ENCODE measurements at places on chromosomes 11 and 22.

DNA sequence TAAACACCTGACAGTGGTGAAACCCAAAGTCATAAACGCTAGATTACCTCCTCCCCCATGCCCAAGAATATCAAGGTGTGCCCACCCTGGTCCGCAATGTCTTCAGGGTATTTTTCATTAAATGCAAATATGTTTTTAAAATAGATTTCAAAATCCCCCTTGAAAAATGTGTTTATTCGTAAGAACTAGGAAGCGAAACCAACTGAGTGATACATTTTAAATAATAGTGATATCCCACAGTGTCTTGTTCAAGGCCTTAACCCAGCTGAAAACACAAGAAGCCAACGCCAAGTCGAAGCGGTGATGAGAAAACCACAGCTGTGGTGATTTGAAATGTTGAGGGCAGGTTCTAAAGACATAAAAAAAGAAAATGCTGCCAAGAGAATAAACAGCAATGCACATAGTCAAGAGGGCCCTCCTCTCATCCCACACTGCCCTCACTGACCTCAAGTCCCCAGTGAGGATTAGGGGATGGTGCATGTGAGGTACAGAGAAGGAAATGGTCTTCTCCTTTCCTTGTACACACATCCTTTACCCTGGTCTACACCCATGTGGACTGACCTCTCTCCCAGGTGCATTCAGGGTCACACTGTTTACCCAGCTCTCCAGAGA, 25.5 kb downstream of the KCNJ1 start:
- DNase-seq: no peak

- no peak for DNase-seq
Observed at GRCh38 chr11:116642481-116642880, 130.3 kb downstream of the BUD13 start.

DNA sequence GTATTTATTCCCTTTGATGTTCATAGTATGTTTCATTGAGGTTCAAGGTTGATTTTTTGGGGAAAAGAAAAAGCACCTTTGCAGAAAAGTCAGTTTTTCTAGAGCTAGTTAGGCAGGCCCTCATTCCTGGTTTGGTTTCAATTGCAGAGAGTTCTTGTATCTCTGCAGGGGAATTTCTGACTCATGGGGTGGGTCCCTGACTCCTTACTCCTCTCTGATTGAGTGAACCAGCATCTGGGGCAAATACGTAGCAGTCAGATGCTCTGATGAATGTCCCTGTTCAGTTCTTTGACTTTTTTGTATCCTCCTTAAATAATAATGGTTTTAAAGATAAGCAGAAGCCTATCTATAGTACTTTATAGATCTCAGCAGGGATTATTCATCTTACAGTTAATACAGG, 7.7 kb upstream of the NCR3LG1 start:
- peak; percentile 46 for DNase-seq

DNA sequence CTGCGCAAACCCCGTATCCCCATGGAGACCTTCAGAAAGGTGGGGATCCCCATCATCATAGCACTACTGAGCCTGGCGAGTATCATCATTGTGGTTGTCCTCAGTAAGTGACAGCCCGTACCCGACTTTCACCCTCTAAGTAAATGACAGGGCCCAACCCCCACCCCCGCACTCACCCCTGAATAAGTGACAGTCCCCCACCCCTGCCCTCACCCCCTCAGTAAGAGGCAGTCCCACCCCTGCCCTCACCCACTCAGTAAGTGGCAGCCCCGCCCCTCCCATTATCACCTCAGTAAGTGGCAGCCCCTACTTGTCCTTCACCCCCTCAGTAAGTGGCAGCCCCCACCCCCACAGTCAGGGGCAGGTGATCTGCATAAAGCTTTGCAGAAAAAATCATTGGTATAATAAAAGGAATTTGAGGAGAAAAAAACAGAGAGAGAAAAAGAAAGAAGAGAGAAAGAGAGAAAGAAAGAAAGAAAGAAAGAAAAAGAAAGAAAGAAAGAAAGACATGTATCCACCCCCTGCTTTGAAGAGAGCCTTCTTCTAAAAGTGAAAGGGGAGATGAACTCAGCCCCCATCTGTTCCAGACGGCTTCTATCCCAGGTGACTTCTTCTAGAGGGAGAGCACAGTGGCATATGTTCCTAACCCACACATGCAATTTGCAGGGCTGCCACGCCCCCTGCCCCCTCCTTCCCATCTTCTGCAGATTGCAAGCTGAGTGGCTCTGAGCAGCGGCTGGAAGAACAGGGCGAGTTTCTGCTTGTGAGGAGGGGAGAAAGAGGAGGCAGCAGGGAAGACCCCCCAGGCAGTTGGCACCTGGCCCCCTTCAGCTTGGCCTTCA, 12.5 kb upstream of the SMIM35 start:
- no peak for DNase-seq

GRCh38 chr11:77060234-77060633, 6.5 kb upstream of the CAPN5 start:
- DNase-seq: no peak

DNA sequence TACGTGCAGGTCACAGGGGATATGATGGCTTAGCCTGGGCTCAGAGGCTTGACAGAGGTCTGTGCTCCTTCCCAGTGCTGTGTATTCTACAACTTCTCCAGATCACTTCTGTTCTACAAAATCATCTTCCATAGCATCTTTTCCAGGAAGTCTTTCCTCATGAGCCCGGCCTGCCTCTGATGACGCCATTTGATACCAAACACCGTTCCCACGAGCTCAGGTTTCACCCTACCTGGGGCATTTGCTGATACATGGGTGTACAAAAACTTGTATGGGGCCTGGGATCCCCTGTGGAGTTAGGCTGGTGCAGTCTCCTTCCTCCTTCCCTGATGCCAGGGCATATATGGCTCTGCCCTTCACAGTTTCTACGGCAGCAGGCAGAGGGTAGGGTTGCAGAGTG, 78.7 kb downstream of the NECTIN1 start:
- no peak for DNase-seq

- no peak for DNase-seq
Observed at GRCh38 chr11:95531116-95531515, 258.5 kb downstream of the FAM76B start.

DNA sequence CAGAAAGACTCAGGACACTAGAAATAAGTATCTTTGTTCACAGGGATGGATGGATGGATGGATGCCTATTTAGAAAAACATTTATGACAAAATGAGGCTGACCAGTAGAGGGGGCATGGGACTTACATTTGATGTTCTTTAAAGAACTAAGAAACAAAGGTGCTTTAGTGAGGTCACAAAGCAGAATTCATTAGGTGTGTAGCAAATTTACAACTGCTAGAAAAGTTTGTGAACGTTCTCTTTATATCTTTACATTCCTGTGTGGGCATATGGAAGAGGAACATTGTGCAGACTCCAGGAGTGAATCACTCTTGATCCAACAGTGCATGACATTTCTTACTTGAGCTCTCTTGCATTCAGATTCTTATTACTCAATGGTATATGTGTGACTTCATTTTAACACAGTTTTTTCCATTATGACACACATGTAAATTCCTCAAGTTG, 15.8 kb upstream of the SIK2 start:
- peak; percentile 40 for DNase-seq

DNA sequence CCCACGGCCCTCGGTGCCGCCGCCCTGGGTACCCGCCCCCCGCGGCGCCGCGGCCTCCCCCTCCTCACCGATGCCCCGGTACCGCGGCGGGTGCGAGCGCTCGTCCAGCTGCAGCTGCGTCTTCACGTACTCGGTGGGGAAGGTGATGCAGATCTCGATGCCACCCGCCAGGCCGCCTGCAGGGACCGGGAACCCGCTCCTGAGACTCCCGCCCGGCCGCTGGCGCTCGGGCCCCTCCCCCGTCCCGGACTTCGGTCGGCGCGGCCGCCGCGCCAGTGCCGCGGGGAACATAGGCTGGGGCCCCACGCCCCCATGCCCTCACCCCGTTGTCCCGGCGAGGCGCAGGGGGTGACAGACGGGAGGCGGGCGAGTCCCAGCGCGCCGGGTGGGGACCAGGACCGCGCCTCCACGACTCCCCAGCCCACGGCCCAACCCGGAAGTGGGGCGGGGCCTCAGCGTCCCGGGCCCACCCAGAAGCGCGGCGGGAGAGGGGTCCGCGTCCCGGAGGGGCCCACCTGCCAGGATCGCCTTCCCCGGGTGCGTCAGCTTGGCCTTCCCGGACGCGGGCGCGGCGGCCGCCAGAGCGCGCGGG, 375 bp downstream of the SLC25A1 start:
- peak; percentile 65 for DNase-seq

- no peak for DNase-seq
Observed at GRCh38 chr11:65262776-65263175, 1.0 kb downstream of the POLA2 start.

- no peak for DNase-seq
Observed at GRCh38 chr11:124754309-124754708, 2.3 kb upstream of the VSIG2 start.

DNA sequence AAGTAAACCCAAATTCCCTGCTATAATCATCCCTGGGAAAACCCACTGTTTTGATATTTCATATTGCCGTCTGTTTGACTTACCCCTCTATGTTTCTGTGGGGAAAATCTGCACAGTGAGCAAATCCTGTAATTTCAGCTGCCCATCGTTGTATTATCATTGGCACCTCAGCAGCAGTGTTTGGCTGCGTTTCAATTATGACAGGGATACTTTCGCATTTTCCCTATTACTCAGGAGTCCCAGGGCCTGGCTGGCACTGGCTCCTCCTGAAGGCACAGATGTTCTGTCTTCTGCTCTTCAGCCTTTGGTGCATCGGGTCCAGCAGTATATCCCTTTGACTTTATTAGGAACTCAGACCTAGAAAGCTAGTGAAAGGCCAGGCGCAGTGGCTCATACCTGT, 12.2 kb upstream of the MMP12 start:
- no peak for DNase-seq

DNA sequence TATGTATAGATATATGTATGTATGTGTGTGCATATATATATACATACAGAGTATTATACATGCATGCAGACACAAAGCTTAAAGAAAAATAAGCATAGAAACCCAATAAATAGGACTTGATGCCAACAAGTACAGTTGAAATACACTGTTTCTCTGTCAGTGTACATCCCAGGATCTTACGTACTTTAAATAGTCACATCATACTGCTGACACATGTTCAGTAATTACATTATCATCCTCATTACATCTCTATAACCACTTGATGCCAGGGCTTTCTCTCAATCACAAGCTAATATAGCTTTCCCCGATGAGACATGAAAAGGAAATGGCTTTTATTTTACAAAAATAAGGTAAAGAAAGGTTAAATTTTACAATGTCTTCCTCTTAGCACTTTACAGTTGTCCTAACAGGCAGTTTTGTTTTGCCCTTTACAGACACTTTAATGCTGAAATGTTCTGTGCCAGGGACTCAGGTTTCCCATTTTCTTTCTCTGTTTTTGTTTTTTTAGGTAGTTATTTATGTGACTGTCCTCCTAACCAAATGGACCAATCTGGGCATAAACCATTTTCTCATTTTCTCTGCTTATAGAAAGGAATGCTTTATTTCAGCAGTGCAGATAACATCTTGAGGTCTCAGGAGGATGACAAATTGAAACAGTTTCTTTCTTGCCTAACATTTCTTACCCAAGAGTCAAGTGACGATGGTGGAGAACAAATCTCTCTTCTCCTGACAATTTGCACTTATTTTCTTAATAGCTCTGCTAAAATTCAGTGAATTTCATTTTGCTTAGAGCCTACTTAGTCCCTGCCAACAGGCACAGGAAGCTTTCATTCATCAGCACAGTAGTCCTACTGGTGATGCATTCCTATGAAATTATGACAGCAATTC, 350.2 kb downstream of the TTC28 start:
- no peak for DNase-seq

DNA sequence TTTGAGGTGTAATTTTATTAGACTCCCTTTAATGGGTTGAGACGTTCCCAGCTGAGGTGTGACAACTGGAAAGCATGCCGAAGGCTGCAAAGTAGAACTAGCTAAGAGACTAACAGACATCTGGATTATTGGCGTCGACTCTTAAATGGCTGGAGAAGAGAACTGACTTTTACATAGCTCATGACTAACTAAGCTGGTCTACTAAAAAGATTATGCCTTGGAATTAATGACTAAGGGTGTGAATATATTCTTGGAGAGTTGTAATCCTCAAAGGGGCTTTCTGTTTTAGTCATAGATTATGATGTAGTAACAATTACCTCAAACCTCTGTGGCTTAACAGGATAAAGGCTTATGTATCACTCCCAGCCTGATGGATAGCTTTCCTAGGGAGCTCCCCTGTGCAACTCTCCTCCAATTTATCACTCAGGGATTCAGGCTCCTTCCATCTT, 39.5 kb upstream of the SLC5A12 start:
- no peak for DNase-seq

DNA sequence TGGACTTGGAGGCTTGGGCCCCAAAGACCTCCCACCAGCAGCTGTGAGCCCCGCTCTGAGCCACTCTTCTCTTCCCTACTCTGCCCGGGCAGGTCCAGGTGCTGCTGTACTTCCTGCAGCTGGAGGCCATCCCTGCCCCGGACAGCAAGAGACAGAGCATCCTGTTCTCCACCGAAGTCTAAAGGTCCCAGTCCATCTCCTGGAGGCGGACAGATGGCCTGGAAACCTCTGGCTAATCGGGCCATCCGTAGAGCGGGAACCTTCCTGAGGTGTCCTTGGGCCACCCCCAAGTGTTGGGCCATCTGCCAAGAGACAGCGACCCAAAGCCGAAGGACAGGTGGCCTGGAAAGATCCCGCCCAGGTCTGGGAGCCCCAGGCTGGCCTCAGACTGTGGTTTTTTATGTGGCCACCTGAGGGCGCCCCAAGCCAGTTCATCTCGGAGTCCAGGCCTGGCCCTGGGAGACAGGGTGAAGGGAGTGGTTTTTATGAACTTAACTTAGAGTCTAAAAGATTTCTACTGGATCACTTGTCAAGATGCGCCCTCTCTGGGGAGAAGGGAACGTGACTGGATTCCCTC, 135.1 kb downstream of the BCR start:
- peak; percentile 43 for DNase-seq

- DNase-seq: no peak
Observed at GRCh38 chr11:72038491-72038890, 39.8 kb downstream of the IL18BP start.

DNA sequence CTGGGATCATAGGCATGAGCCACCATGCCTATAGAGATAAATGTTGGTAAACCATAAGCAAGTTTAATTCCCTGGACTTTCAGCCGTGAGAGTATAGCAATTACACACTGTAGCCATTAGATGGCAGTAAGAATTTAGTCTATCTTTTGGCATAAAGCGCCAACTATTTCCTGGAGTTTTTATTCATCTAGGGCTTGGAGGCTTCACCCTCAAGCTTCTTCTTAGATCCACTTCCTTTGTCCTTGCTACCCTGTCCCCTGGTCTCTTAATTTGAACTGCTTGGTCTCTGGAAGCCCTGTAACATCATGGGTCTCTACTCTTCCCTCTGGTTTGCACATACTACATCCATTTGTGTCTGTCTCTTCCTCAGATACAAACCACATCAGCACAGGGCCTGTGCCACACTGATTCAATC, 38.2 kb downstream of the OR10A6 start:
- DNase-seq: no peak

DNA sequence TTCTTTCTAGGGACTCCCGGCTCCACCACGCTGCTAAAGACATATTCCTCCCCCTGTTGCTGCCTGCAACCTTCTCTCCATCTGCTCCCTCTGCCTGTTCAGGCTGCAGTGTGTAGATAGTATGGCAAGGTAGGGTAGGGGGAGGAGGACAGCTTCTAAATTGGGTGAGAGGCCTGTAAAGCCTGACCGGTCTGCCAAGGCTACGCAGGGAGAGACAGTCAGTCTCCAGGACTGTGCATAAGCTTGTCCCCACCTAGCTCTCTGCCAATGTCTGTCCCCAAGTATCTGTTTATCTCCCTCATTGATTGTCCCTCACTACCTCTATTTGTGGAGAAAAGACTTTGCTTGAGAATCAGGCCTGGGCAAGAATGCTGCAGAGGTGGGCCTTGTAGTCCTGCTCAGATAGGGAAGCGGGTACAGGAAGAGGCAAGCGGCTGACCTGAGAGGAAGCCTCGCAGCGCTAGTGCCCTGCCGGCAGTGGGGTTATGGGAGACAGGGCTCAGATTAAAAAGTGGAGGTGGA, 871 bp upstream of the SEZ6L start:
- DNase-seq: no peak
